ENCODE measurements at places on chromosomes 7 and 10. TPM values are rescaled to one million over a fixed set of nuclear protein-coding genes. Genes with fewer than 3 reads are reported as not detected.

DNA sequence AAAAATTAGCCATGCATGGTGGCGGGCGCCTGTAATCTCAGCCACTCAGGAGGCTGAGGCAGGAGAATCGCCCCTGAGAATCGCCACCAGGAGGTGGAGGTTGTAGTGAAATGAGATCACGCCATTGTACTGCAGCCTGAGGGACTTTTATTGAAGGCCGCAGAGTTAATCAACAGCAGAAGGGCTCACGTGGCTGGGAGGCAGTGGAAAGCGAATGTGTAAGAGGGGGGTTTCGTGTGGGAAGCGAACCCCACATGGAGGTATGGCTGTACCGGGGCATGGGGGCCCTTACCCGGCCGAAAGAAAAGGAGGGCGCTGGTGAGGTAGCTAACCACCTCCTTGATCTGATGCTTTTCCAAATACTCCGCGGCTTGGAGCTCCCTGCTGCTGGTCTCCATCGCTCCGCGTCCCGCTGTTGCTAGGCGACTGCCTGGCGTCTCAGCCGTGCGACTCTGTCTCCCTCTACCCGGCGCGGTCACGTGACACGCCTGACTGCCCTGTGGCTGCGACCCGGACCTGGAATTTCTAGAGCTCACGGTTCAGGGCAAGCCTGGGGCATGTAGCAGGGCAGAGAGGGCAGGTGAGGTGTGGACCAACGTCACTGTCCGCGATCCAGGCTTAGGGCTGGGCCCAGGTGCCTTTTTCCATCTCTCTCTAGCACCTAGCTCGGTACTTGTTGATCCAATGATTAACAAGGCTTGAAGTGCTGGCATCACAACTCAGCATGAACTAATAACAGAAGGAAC, at the start of gene EFCAB10:
Gene EFCAB10, minus strand, starts transcription at position 428 of the 746 bp plus-strand sequence. Its CDS starts 30 bp downstream, at position 398.
- peak; percentile 76 for DNase-seq
- H3K27ac ChIP-seq: no peak within 1 kb of the TSS
- no peaks in the 10 kb centered on the region for H3K36me3 ChIP-seq
- H3K27me3 ChIP-seq: no peaks in the 10 kb centered on the region
- peaks cover 7% of the 10 kb centered on the region for H3K4me1 ChIP-seq
- H3K4me3 ChIP-seq: no peak within 1 kb of the TSS

GJD4 gene
- polyA plus RNA-seq: 0.07 TPM

HHEX gene
- polyA plus RNA-seq: 18.6 TPM

COL28A1 gene
- polyA plus RNA-seq: 1.3 TPM

- DNase-seq: no peak
- H3K36me3 ChIP-seq: no peaks in the 10 kb centered on the region
- H3K4me1 ChIP-seq: no peaks in the 10 kb centered on the region
- H3K27me3 ChIP-seq: peaks cover 5% of the 10 kb centered on the region
These were observed 48.4 kb downstream of the GRID2IP start for GRCh38 chr7:6502886-6503285.

DNA sequence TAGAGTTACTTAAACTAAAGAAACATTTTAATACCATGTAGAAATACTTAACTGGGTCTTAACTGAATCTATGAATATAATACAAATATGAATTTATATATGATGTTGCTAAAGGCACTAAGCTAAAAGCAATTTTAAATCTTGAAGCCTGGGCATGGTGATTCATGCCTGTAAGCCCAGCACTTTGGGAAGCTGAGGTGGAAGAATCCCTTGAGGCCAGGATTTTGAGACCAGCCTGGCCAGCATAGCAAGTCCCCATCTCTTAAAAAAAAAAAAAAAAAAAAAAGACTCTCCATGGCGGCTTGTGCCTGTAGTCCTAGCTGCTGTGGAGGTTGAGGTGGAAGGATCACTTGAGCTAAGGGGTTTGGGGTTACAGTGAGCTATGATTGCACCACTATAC, 95.3 kb downstream of the CCSER2 start:
- DNase-seq: no peak
- H3K36me3 ChIP-seq: peaks cover 5% of the 10 kb centered on the region
- peak overlapping the region; percentile 66 for H3K27ac ChIP-seq
- H3K4me1 ChIP-seq: peaks cover 7% of the 10 kb centered on the region
- no peaks in the 10 kb centered on the region for H3K27me3 ChIP-seq
- no peak overlapping the region for H3K4me3 ChIP-seq

DNA sequence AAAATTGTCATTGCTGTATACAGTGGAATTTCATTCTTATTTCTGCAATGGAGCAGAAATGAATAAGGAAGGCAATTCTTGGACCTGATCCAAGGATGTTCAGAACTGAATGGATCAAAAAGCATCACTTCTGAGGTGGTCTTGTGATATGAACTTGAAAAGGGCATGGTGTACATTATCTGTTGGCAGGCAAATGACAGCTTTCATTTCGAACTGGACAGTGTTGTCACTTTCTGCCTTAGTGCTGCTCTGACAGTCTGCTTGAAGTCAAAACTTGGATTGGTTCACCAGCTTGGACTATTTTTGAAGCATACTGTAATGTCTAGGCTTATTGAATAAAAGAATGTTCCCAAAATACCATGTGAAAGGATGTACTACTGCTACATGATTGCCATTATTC, 52.0 kb downstream of the VCL start:
- peak; percentile 67 for DNase-seq
- H3K4me1 ChIP-seq: peaks cover 8% of the 10 kb centered on the region
- peak overlapping the region; percentile 41 for H3K27ac ChIP-seq
- H3K27me3 ChIP-seq: no peaks in the 10 kb centered on the region

- no peaks in the 10 kb centered on the region for H3K4me1 ChIP-seq
- H3K4me3 ChIP-seq: no peak overlapping the region
- no peaks in the 10 kb centered on the region for H3K36me3 ChIP-seq
These were observed 465.1 kb downstream of the AUTS2 start for GRCh38 chr7:70063371-70063770.

OR6B1 gene
- polyA plus RNA-seq: not detected
